ENCODE measurements at places on chromosomes 5 and 9.

- DNase-seq, result no peak
Observed at GRCh38 chr5:176542135-176542595, 5.0 kb upstream of the RNF44 start.

DNA sequence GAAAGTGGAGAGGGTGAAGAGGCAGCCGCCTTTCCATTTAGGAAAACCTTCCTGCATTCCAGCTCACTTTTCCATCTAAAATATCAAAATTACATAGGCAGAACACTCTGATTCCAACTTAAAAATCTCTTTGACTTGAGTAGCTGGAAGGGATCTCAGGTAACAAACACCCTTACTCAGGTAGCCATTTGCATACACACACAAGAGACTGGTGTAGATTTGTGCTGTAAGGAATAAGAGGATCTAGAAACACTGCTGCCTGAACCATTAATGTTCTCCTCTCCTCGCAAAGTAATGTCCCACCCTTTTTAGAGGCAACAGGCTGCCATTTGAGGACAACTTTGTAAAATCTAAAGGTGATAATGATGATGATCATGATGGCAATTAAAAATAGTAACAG is 53.5 kb downstream of the BNC2 start:
- DNase-seq, result no peak

DNA sequence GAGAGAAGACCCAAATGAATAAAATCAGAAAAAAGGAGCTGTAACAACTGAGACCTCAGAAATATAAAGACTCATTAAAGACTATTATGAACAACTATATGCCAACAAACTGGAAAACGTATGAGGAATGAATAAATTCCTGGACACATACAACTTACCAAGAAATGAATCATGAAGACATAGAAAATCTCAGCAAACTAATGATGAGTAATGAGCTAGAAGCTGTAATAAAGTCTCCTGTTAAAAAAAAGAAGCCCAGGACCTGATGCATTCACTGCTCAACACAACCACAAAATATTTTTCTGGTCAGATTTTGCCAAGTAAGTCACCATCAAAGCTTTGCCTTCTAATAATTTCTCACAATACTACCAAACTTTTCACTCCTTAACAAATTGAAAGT is 666.7 kb downstream of the LRRC70 start:
- DNase-seq, result peak; percentile 44

- no peak for DNase-seq
Observed at GRCh38 chr9:94181408-94182181, 77.5 kb upstream of the ZNF169 start.

- DNase-seq, result no peak
Observed at GRCh38 chr5:95921501-95921900, 40.1 kb downstream of the ELL2 start.

DNA sequence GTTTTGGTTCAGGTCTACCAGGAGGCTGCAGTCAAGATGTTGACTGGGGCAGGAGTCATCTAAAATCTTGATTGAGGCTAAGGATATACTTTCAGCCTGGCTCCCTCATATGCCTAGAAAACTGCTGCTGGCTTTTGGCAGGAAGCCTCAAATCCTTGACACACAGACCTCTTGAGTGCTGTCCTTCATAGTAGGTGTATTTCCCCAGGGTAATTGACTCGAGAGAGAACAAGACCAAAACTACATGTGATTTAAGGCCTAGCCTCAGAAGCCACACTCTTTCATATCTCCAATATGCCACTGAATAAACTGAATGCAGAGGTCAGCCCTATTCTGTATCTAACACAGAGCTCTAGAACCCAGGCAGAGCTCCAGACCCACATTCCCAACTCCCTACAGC is 402.3 kb upstream of the ADAMTS16 start:
- DNase-seq, result no peak

DNA sequence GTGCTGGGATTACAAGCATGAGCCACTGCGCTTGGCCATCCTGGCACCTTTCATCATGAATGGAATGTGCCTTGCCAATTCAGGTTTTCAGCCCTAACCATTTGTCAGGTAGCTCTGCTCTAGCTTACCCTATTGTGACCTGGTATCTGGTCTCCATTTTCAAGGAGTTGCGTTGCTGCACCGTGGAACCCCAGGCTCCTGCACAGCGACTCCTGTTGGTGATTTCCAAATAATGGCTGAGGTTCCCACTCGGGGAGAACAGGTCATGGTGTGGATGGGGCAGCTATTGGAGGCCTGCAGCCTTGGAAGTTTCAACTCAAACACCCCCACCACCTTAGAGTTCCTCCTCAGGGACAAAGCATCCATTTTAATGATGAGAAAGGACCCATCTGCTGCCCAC is 18.7 kb upstream of the CTSV start:
- no peak for DNase-seq

DNA sequence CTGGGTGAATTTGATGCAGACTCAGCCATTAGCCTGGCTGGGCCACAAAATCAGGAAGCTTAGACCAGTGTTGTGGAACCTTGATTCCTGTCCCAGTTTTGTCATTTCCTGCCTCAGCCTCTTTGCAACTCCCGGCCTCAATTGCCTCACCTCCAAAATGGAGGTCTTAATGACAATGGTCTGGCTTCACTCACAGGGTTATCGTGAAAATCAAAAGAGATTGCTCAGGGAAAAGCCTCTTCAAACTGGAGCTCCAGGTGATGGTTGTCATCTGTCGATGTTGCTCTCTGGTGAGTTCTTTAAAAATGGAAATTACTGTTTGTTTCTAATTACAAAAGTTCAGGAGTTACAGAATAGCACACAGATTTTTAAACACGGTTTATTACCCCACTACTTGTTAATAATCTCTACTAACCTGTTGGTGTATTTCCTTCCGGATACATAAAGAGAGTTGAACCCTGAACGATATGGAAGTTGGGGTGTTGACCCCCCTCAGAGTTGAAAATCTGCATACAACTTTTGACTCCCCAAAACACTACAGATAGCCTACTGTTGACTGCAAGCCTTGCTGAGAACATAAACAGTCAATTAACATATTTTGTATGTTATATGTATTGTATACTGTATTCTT is 109.9 kb upstream of the CPEB4 start:
- DNase-seq, result no peak

- DNase-seq, result no peak
Observed at GRCh38 chr5:139896718-139897117, 101.1 kb downstream of the PSD2 start.
